ENCODE measurements at places on chromosomes 7 and 10.

GRCh38 chr7:20050241-20050966 is 166.8 kb downstream of the MACC1 start:
- no peak for DNase-seq

DNA sequence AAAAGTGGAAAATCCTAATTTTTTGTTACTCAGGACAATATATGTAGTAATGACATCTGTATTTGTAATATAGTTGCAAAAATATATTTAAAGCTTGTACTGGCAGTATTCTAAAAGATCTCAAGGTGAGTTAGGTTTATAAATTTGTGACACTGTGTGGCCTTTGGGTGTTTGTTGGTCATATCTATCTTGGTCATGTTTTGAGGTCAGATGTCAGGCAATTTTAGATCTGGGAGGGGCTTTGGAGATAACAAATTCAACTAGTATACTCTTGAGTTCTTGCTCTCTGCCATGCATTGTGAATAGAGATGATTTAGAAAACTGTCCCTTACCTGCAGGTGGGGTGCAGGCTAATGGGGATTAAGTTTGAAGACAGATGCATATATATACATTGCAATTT is 3.1 kb downstream of the TBC1D12 start:
- DNase-seq: no peak

GRCh38 chr10:32970910-32971309 is 12.9 kb upstream of the ITGB1 start:
- no peak for DNase-seq

GRCh38 chr7:110448918-110449317 is 642.0 kb upstream of the LRRN3 start:
- DNase-seq: no peak

DNA sequence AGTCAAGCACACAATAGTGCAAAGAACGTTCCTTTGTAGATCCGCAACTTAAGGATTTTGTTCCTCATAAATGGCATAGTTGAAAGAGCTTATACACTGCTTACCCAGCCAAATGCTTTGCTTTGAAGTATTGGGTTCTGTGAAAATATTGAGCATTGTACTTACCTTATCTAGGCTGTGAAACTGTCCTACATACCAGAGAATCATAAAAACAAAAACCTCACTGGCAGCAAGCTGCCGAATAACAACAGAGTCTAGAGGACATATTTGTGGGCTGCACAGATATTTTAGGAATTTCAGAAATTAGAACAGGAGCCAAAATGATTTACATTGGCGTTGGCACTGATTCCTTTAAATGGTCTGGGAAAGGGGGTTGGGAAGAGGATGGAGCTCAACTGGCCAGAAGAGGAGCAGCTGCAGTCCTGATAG is 174.8 kb downstream of the RTKN2 start:
- no peak for DNase-seq

DNA sequence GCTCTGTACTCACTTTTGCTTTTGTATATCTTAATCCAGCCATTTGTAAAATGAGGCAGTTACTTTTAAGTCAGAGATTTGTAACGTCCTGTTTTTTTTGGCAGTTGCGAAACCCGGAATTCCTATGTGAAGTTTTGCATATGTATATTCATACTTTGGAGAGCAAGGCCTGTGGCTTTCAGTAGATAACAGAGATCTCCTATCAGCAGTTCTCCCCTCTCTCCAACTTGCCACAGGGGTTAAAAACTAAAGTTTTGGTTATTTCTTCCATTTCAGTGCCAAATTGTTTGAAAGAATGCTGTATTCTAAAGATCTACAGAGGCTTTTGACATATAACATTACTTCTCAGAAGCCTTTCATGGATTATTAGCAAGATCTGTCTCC is 102.4 kb downstream of the EXOC4 start:
- no peak for DNase-seq

- peak; percentile 16 for DNase-seq
These were observed 58.4 kb upstream of the ZNRF2 start for GRCh38 chr7:30225863-30226613.

DNA sequence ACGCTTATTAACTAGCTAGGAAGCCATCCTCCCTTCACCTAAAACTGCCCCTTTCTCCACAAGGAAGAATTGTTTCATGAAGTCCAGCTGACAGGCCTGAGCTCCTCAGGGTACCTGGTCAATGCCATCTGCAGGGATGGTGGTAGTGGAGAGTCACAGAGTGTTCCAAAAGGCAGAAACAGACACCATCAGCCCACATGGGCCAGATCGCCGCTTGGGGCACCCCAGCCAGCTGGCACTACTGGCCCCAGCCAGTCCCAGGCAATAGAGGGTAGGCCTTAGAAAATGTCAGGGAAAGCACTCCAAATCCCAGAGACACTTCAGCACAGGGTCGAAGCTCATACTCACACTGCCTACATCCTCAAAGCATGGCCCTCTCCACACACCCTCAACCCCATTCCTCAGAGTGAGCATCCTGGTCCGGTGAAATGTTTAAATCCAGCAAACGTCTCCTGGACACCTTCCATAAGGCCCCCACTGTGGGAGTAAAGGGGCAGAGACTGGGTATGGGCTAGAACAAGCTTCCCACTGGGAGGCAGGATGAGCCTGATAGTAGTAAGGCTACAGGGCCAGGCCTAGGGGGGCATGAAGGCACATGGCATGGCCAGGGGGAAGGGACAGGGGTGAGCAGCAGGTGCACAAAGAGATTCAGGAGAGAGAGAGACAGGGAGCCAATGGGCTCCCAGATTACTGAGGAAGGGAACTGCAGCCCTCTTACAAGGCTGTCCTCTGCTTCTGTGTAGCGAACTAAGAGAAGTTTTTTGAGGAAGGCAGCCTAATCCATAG is 1.9 kb downstream of the LRRC20 start:
- no peak for DNase-seq

DNA sequence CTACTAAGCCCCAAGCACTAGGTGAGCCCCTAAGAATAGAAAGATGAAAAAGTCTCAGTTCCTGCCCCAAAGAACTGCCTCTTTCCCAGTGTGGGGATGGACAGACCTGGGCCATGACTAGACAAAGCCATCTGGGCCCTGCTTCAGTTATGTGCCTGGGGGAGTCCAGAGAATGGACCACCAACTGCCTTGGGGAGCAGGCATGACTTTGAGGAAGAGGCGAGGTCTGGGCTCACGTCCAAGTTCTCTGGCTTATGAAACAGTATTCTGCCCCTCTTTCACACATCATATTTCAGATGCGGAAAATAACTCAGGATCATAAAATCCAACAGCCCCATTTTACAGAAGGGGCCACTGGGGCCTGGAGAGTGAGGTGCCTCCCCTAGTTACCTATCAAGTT is 80.3 kb downstream of the PLXNA4 start:
- no peak for DNase-seq

DNA sequence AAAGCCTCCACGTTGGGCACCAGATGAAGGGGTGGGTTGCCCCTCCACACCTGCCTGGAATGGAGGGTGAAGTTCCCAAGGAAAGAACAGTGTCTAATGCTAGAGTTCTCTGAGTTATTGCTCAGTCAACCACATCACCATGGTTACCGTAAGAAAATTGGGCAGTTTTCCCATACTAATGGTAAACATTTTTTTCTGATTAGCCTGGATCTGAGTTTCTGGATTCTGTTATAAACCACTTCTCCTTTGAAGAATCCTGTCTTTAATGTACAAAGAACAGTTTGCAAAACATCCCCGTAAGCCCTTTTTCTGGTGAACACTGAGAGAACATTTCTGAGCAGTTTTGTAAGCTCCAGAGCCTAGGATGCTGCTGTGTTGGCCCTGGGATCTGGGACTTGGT is 45.5 kb downstream of the ABCC2 start:
- no peak for DNase-seq

GRCh38 chr10:125692196-125692595 is 9.2 kb upstream of the TEX36 start:
- no peak for DNase-seq

- peak; percentile 22 for DNase-seq
These were observed 14.0 kb downstream of the GATAD1 start for GRCh38 chr7:92461027-92462003.

DNA sequence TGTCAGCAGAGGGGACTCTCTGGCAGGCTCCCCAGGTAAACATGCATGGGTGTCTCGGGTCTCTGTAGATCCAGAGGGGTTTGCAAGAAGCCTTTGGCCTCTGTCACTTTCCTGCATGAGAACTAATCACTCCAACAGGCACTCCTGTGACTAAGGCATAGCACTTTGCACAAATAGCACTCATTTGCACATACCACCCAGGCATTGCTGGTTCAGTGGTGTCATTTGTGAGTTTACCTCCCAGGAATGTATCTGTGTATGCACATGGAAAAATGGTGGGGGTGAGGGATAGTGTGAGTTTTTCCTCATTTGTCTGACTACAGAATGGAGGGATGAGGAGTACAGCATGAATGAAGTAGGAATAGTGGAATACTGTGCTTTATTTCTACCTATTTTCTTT is 39.5 kb downstream of the CNNM1 start:
- DNase-seq: no peak

DNA sequence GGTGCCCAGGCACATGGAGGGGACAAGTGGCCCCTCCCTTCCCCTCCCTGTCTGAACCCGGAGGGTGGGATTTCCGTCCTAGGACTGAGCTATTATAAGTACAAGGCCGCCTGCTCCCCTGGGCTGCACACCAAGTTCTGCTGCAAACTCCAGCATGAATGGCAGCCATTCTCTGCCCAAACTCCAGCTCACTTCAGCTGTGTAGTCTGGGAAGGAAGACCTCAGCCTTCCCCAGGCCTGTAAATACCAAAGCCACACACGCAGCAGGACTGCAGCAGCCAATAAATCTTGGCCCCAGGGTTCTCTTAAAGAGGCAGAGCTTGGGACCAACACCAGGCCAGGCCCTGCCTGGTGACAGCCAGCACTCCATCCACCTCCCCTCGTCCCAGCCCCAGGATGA is 291.3 kb upstream of the ZMIZ1 start:
- DNase-seq: no peak

- DNase-seq: no peak
These were observed 14.8 kb downstream of the CYP3A7 start for GRCh38 chr7:99719996-99720769.

DNA sequence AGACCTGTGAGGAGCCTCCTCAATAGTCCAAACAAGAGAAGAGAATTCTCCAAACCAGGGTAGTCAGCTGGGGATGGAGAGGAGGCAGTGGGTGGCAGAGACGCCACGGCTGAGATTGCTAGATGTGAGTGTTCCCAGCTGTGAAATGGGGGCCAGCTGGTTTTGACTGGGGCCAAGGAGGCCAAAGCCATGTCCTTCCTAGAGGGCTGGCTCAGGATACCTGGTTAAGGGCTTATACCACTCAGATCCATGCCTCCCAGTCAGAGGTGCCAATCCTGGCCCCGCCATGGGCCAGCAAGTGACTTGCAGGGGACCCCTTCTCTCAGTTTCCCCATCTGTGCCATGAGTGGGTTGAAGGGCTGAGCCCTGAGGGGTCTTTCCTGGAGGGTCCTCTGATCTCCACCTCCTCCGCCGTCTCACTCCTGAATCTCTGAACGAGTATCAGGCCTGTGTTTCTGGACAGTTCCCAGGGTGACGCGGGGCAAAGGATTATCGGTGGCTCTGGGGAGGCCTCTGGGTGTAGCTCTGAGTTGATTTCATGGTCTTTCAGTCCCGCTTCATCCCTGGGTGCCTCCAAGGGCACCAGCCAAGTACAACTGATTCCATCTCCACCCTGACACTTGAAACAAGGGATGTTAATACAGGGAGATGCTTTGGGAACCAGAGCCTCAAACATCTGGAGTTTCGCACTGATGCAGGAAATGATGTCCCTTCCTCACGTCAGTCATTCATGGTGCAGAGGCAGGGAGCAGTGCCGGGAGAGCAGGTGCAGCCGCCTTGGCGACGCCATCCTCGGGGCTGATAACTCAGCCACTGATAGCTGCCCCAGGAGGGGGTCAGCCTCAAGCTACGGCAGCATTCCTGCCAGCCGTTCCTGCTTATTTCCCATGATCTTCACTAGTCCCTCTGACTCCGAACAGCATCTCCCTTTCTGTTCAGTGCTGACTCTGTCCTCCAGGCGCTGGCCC is 126.7 kb downstream of the RGS10 start:
- no peak for DNase-seq

Data from CD4-positive, alpha-beta T cell treated with Interleukin-1 beta for 1 hour (primary cell).